ENCODE measurements at places on chromosomes 12 and 14. TPM values are rescaled to one million over a fixed set of nuclear protein-coding genes. Genes with fewer than 3 reads are reported as not detected.

Gene IL22
- not detected for polyA plus RNA-seq

Gene ANG
- polyA plus RNA-seq, result 2.2 TPM

- DNase-seq, result peak; percentile 29
Observed at GRCh38 chr12:51371295-51371953, 19.8 kb downstream of the GALNT6 start.

DNA sequence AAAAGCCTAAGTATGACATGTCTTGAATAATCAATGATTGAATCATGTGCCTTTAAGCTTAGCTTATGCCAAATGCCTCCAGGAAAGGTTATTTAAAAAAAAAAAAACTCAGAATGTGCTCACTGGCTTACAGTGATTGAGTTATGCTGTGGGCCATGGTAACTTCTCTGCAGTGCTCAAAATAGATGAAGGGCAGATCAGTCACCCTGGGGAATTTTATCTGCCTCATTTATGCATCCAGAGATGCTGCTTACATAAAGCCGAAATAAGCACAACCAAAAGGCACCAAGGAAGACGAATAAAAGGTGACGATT is 118.7 kb upstream of the MDM1 start:
- DNase-seq, result no peak
